Head of caudate nucleus (tissue), 42 donors: ENCODE measurements at places on chromosomes 6 and 20.

GRCh38 chr6:126075335-126076071 lies 89.2 kb downstream of the TRMT11 start:
- DNase-seq: no peak

DNA sequence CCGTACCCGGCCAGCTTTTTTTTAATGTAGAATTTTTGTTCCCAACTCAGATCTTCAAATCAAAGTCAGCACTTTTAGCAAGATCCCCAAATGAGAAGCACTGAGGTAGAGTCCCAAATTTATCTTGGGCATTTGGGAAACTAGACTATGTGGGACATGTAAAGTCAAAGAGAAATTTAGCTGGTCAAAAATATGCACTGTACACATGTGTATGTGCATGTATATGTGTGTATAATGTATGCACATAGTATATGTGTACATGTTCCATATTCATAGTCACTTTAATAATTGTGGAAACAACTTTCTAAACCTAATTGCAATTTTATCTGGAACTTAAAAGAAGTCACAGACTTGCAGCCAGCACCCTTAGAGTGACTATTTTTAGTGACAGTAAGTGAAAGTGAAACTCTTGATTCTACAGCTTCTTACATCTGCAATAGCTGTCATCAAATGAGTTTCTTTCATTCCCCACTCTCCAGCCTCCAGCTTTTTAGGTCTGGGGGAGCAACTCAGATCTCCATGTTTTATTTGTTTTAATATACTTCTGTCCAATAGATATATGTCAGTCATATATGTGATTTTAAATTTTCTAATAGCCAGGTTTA lies 53.6 kb downstream of the CDC40 start:
- DNase-seq: no peak

GRCh38 chr20:42763015-42763414 lies 426.7 kb downstream of the PTPRT start:
- DNase-seq: no peak

- no peak for DNase-seq
Measured at GRCh38 chr6:162960679-162961457, 233.1 kb downstream of the PACRG start.

- DNase-seq: no peak
Measured at GRCh38 chr6:3755637-3756545, 4.4 kb upstream of the PXDC1 start.

- no peak for DNase-seq
Measured at GRCh38 chr6:15623276-15624116, 39.3 kb downstream of the DTNBP1 start.

- DNase-seq: no peak
Measured at GRCh38 chr6:33205191-33206026, 954 bp downstream of the HSD17B8 start.

- no peak for DNase-seq
Measured at GRCh38 chr6:73364121-73364520, 1.7 kb downstream of the KHDC3L start.

DNA sequence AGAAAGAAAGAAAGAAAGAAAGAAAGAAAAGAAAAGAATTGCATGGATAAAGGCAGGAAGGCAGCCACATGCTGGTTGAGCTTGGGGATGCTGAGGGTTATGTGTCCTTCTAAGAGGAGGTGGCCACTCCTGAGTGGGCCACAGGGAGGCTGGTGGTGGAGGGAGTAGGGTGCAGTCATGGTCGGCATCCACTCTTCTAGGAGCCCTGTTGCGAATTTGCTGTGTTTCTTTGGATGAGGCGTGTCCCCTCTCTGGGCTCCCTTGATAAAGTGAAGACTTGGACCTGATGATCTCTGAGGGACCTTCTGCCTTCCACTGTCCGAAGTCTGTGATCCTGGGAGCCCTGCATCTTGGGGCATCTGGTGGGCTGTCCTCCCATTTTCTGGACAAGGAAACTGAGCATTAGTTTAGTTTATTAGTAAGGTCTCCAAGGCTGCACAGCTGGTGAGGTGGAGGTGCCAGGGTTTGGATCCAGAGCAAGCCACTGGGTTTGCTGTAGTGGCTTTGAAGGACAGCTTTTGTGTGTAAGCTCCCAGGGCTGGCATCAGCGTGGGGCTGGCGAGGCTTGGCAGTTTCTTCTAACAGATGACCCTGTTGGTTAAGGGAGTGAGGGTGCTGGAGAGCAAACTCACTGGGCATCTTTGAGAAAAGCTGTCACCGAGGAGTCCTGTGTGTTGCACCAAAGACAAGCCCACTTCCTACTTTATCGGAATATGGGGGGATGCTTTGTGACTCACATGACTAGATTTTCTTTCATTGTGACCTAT lies 4.3 kb downstream of the DLGAP4 start:
- DNase-seq: no peak

DNA sequence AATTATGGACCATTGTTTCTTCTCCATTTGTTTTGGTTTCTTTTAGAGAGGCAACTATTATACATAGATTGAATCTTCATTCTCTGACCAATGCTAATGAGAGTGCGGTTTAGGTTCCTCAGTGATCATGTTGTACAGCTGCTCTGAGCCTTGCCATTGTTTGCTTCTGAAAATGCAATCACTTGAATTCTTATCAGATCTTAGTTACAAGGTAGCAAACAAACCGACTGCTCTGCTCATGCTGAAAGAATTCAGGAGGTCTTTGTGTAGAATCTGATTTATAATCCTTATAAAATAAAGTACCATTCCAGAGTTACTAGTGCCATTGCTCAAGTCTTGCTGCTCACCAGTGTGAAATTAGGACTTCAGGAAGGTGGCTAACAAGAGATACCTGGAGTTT lies 569.1 kb upstream of the ID4 start:
- no peak for DNase-seq

DNA sequence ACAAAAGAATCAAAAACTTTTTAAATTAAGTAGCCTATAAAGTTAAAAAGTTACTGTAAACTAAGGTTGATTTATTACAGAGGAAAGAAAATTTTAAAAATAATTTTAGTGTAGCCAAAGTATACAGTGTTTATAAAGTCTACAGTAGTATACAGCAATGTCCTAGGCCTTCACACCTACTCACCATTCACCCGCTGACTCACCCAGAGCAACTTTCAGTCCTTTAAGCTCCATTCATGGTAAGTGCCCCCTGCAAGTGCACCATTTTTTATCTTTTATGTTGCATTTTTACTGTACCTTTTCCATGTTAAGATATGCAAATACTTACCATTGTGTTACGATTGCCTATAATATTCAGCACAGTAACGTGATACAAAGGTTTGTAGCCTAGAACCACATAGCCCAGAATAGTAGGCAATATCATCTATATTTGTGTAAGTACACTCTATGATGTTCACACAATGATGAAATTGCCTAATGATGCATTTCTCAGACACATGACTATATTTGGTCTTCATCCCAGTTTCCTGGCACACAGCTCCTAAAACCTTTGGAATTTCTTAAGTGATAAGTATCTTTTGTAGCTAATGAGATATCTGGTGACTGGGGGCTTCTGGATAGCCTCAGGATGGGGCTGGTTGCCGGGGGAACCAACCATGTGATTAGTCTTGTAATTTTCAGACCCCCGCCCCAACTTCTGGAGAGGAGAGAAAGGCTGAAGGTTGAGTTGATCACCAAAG lies 111.0 kb downstream of the MRPL14 start:
- no peak for DNase-seq
